ENCODE measurements at places on chromosomes 1 and 21. TPM values are rescaled to one million over a fixed set of nuclear protein-coding genes. Genes with fewer than 3 reads are reported as not detected.

DNA sequence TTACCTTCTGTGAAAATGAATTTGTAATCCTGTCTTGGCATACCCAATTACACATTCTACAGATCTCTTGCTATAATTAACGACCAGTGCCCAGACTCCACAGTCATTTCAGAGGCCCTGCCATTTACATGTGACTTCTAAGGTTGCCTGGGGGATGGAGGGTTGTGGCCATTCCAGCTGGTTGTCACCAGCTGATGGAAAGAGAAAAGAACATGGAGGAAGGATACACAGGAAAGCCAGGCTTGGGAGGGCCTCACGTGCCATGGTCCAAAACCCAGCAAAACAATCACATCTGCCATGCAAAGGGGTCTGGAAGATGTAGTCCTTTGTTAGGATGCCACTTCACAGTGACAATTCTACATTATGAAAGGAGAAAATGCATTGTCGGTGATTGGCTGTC lies 59.3 kb downstream of the LAMC2 start:
- H3K27me3 ChIP-seq = no peaks in the 10 kb centered on the region
- H3K27ac ChIP-seq = no peak overlapping the region
- no peaks in the 10 kb centered on the region for H3K4me1 ChIP-seq
- H3K4me3 ChIP-seq = no peak overlapping the region
- no peaks in the 10 kb centered on the region for H3K36me3 ChIP-seq

GRCh38 chr1:192588546-192588945 lies 13.0 kb downstream of the RGS1 start:
- no peaks in the 10 kb centered on the region for H3K4me1 ChIP-seq
- no peaks in the 10 kb centered on the region for H3K36me3 ChIP-seq
- no peak for DNase-seq
- no peak overlapping the region for H3K27ac ChIP-seq
- no peak overlapping the region for H3K4me3 ChIP-seq

- DNase-seq = no peak
- H3K36me3 ChIP-seq = no peaks in the 10 kb centered on the region
Observed at GRCh38 chr1:80248886-80249285, 1242.4 kb upstream of the ADGRL4 start.

DNA sequence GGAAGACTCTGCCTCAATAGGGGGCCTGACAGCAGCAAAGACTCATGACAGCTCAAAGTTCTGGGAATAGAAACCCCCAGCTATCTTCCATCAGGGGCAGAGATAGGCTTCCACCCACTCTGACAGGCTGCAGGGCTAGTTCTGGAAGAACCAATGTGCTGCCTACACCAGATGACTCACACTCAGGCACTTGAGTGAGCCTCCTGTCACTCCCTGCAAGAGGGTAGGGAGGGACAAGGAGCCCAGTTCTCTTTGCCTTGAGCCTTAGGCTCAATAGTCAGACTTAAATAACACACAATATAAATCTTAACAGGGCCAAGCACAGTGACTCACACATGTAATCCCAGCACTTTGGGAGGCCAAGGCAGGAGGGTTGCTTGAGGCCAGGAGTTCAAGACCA lies 386.4 kb downstream of the HHAT start:
- no peaks in the 10 kb centered on the region for H3K36me3 ChIP-seq
- no peaks in the 10 kb centered on the region for H3K4me1 ChIP-seq
- H3K27me3 ChIP-seq = no peaks in the 10 kb centered on the region
- H3K4me3 ChIP-seq = no peak overlapping the region
- no peak overlapping the region for H3K27ac ChIP-seq
- DNase-seq = no peak

DNA sequence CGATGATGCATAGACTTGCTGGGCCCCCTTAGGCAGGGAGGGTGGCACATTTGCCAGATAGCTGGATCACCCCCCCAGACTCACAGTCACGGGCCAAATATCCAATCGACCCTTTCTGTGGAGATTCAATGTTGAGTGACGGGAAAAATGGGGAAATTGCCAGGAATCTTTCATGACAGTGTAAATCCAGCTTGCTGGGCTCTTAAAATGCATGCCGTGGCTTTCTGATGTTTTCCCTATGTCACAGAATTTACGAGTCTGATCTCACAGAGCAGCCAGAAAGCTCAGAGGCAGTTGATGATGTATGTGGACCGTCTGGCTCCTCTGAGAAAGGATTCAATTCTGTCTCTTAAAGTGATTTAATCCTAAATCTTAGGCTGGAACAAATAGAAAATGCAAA lies 150.1 kb upstream of the ZNF644 start:
- DNase-seq = no peak
- H3K36me3 ChIP-seq = no peaks in the 10 kb centered on the region
- H3K27me3 ChIP-seq = no peaks in the 10 kb centered on the region
- no peaks in the 10 kb centered on the region for H3K4me1 ChIP-seq
- no peak overlapping the region for H3K4me3 ChIP-seq

ATAD3C gene
- 1.9 TPM for total RNA-seq

RNU1-4 gene
- under 0.01 TPM for total RNA-seq

CHI3L2 gene
- total RNA-seq = 14.1 TPM

C1orf87 gene
- not detected for total RNA-seq

IGSF9 gene
- total RNA-seq = 5.9 TPM

DNA sequence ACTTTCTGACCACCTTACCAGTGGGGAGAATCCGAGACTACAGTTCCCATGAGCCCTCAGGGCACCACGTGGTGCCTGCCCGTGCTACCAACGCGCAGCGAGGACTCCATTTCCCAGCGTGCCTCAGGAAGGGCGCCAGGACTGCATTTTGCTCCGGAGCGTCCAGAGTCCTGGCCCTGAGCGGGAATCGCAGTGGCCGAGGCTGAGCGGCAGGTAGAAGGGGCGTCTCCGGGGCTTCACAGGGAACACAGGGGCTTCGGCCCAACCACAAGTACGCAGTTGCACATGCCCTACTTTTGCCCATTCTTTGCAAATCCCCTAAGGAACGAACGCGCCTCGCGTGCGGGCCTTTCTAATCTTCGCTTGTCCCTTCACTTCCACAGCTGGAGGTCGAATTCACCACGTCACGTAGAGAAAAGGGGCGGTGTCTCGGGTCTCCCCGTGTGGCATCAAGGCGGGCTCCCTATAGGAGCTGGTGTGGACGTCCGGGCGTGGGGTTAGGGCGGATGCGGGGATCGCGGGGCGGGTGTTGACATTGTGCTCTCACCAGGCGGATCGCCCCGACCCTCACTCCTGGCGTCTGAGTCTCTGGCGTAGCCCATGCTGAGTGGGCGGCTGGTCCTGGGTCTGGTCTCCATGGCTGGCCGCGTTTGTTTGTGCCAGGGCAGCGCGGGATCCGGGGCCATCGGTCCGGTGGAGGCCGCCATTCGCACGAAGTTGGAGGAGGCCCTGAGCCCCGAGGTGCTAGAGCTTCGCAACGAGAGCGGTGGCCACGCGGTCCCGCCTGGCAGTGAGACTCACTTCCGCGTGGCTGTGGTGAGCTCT lies at the start of gene BOLA1:
BOLA1 (plus strand) TSS at position 109 of the 825 bp plus-strand sequence; CDS start at position 601, 492 bp downstream.
- peak; percentile 94 for DNase-seq
- no peaks in the 10 kb centered on the region for H3K27me3 ChIP-seq
- H3K4me3 ChIP-seq = peak within 1 kb of the TSS; percentile 49
- H3K4me1 ChIP-seq = peaks cover 4% of the 10 kb centered on the region
- no peaks in the 10 kb centered on the region for H3K36me3 ChIP-seq

NBPF6 gene
- 0.33 TPM for total RNA-seq

DNA sequence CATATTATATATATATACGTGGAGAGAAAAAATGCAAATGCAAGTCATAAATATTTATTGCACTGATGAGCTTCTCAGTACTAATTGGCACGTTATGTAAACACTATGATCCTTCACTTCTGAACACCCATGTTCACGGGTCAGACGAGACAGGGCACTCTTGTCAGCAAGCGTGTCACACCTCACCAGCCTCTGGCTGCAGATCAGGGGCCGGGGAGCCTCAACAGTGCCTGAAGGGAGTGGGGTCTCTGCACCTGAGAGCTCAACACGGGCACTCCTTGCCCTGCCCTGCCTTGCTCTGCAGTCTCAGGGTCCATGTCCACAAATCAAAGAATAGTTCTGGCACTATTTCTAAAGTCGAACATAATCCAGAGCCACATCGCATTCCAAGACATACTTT lies 409 bp upstream of the HIVEP3 start:
- H3K27me3 ChIP-seq = no peaks in the 10 kb centered on the region
- peak overlapping the region; percentile 66 for H3K4me3 ChIP-seq
- no peak overlapping the region for H3K27ac ChIP-seq
- H3K36me3 ChIP-seq = no peaks in the 10 kb centered on the region
- H3K4me1 ChIP-seq = no peaks in the 10 kb centered on the region

DNA sequence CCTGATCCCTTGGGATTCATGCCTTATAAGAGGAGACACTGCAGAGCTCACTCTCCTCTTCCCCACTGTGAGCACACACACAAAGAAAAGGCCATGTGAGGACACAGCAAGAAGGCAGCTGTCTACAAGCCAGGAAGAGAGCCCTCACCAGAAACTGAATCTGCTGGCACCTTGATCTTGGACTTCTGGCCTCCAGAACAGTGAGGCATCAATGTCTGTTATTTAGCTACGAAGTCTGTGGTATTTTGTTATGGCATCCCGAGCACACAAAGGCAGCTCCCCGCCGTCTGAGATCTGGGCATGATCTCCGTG lies 47.1 kb upstream of the RPL11 start:
- no peaks in the 10 kb centered on the region for H3K4me1 ChIP-seq
- no peaks in the 10 kb centered on the region for H3K36me3 ChIP-seq
- DNase-seq = no peak
- no peaks in the 10 kb centered on the region for H3K27me3 ChIP-seq

DNA sequence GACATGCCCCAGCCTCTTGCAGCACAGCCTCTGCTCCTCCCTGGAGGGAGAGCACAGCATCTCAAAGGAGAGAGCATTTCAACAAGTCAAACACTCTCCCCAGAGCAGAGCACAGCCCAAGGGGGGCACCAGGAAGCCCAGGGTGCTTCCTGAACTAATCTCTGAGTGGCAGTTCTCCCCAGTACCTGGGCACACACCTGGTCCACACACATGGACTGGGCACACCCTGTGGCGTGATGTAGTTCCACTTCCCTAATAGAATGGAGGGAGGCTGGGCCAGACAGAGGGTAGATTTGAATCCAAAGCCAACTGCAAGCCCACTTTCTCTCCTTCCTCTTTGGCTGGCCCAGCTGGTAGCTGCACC lies 55.5 kb downstream of the CD46 start:
- H3K4me3 ChIP-seq = no peak overlapping the region
- H3K27ac ChIP-seq = peak overlapping the region; percentile 73
- H3K36me3 ChIP-seq = peaks cover 7% of the 10 kb centered on the region
- peaks cover 22% of the 10 kb centered on the region for H3K4me1 ChIP-seq
- DNase-seq = no peak

DNA sequence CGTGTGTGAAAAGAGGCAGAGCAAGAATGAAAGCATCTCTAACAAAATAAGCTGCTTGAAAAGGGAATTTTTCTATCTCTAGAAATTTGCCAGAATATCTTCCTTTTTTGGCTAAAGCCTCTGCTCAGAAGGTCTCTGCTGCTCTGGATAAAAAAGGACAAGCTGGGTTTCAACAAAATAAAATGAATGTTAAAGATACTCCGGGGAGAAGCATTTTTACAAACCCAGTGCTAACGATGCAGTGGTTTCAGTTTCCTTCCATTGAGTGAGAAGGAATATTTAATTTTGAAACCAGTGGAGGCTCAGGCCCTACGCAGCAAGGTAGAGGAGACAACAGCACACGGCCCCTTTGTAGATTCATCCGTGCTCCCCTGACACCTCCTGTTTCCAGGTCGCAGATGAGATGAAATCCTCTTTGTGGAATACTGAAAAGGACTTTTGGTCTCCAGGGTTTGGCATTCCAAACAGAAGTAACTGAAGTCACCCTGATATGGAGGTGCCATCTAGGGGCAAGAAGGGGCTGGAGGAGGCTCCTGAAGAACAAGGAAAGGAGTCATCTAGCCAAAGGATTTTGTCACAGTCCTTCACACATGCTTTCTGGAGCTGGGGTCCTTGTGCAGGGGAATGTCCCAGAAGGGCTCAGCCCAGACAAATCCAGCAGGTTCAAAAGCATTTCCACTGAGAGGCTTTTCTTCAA lies 65.7 kb upstream of the SYT6 start:
- peak overlapping the region; percentile 12 for H3K4me3 ChIP-seq
- no peak for DNase-seq
- H3K4me1 ChIP-seq = no peaks in the 10 kb centered on the region
- no peak overlapping the region for H3K27ac ChIP-seq
- no peaks in the 10 kb centered on the region for H3K27me3 ChIP-seq
- H3K36me3 ChIP-seq = no peaks in the 10 kb centered on the region

- H3K27ac ChIP-seq = no peak overlapping the region
- peaks cover 2% of the 10 kb centered on the region for H3K4me1 ChIP-seq
- H3K36me3 ChIP-seq = no peaks in the 10 kb centered on the region
- no peak for DNase-seq
- no peaks in the 10 kb centered on the region for H3K27me3 ChIP-seq
- no peak overlapping the region for H3K4me3 ChIP-seq
Observed at GRCh38 chr21:32423320-32424190, 11.0 kb downstream of the EVA1C start.

- H3K27ac ChIP-seq = peak overlapping the region; percentile 67
- H3K36me3 ChIP-seq = peaks cover 4% of the 10 kb centered on the region
- peak overlapping the region; percentile 34 for H3K4me3 ChIP-seq
- no peaks in the 10 kb centered on the region for H3K27me3 ChIP-seq
- DNase-seq = no peak
- no peaks in the 10 kb centered on the region for H3K4me1 ChIP-seq
Observed at GRCh38 chr21:33761441-33762036, 119.2 kb downstream of the ITSN1 start.

DNA sequence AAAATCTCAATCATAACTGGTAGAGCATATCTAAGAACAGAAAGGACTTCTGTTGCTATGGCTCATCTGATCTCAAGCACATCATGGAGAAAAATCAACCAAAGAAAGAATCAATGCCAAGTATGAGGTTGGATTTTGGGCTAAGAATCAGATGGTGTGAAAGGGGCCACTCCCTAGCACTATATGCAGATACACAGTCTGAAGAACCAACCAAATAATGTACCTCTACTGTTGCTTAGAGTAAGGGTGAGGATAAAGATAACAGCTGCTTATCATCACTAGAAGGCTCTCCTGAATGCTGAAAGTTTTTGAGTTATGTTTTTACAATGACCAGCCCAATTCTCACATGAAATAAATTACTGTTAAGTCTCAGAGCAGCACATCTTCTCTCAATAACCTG lies 35.6 kb downstream of the ST7L start:
- no peaks in the 10 kb centered on the region for H3K4me1 ChIP-seq
- H3K36me3 ChIP-seq = no peaks in the 10 kb centered on the region
- H3K4me3 ChIP-seq = no peak overlapping the region

Measured in breast epithelium (tissue), 4 donors.